ENCODE measurements at places on chromosomes 2 and 18.

DNA sequence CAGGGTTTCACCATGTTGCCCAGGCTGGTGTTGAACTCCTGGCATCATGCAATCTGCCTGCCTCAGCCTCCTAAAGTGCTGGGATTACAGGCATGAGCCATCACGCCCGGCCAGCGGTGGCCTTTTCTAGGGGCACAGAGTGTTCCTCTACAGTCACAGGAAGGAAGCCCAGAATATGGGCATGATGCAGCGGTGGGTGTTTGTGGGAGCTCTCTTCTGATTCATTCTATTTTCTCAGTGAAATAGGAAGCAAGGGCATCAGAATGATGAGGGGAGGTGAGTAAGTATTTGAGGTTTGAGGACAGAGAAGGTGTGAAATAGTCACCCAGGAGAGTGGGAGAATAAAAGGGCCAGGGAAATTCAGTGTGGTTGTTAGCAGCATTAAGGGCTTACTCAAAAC, 70.3 kb upstream of the PSME4 start:
- no peak for DNase-seq

GRCh38 chr2:158905341-158905740, 63.1 kb upstream of the TANC1 start:
- no peak for DNase-seq

DNA sequence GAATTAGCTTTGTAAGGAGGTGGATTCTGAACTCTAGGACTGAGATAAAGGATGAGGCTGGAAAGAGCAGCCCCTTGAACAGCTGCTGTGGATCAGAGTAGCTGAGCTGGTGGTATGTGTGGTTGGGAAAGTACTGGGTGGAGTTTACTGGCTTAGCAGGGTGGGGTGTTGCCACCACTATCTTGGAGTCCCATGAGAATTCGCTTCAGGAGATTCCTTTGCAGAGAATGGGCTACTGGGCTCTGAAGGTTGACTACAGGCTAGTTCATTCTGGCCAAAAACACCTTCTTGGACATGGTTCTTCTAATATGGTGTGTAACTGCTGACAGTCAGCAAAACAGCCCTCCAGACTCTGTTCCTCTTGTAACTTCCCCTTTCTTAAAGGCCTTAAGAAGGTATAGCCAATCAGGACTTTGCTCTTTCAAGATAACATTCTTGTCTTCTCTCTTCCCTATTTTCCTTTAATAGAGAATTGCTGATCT, 52.7 kb downstream of the TET3 start:
- peak; percentile 33 for DNase-seq

GRCh38 chr2:33265584-33266338, 210.7 kb upstream of the RASGRP3 start:
- peak; percentile 15 for DNase-seq

GRCh38 chr2:74481961-74482800, 617 bp downstream of the CCDC142 start:
- peak; percentile 50 for DNase-seq

GRCh38 chr18:35029103-35029502, 12.1 kb upstream of the MAPRE2 start:
- DNase-seq, result peak; percentile 77

DNA sequence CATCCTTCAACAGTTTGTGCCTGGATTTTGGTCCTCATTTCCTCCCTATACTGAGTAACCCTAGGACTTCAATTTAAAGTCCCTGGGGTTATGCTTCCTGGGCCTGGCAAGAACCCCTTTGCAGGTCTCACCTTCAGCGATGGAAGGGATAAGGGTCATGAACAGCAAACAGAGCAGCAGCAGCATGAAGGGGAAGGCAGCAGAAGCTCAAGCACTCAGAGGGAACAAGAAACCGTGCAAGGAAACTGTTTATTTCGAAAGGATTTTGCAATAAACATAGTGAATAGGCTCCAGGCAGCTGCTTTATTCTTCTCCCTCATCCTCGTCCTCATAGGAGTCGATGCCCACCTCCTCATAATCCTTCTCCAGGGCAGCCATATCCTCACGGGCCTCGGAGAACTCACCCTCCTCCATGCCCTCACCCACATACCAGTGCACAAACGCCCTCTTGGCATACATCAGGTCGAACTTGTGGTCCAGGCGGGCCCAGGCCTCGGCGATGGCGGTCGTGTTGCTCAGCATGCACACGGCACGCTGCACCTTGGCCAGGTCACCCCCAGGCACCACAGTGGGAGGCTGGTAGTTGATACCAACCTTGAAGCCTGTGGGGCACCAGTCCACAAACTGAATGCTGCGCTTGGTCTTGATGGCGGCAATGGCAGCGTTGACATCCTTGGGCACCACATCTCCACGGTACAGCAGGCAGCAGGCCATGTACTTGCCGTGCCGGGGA, 2.8 kb upstream of the TUBA4B start:
- no peak for DNase-seq

DNA sequence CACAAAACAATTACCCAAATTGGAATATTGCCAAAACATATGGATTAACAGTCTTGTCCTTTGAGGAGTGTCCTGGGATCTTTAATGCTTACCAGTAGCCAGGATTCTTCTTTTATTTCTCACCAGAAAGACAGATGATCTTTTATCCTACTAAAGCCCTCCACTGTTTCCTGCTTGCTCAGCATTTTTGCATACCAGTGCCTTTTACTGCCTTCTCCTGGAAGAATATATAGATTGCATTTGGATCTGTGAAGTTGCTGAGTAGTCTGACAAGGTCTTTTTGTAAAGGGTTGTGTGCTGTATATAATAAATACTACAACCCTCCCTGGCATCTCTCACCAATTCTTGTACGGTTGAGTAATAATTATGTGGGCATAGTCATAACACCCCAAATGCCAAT, 652.2 kb downstream of the LRRTM4 start:
- no peak for DNase-seq

GRCh38 chr18:67705748-67706147, 189.2 kb upstream of the DSEL start:
- DNase-seq, result no peak

- DNase-seq, result no peak
Measured at GRCh38 chr2:142724186-142724585, 153.3 kb upstream of the KYNU start.

DNA sequence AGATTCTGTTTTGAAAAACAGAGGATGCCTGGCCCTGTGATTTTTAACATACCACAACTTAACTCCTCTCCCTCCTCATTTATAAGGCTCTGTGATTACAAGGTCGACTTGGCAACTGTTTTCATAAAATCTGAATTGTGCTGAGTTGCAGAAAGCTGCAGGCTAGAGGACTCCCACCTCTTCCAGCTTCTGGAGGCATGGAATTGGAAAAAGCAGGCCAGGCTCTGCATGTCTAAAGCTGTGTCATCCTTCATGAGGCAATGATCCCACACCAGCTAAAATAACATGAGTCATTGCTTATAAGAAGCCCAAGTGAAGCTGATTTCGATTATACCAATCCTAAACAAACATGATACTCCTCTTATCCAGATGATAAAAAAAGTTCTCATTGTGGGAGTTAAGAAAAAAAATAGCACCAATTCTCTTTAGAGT, 11.7 kb downstream of the ARHGAP28 start:
- peak; percentile 87 for DNase-seq

DNA sequence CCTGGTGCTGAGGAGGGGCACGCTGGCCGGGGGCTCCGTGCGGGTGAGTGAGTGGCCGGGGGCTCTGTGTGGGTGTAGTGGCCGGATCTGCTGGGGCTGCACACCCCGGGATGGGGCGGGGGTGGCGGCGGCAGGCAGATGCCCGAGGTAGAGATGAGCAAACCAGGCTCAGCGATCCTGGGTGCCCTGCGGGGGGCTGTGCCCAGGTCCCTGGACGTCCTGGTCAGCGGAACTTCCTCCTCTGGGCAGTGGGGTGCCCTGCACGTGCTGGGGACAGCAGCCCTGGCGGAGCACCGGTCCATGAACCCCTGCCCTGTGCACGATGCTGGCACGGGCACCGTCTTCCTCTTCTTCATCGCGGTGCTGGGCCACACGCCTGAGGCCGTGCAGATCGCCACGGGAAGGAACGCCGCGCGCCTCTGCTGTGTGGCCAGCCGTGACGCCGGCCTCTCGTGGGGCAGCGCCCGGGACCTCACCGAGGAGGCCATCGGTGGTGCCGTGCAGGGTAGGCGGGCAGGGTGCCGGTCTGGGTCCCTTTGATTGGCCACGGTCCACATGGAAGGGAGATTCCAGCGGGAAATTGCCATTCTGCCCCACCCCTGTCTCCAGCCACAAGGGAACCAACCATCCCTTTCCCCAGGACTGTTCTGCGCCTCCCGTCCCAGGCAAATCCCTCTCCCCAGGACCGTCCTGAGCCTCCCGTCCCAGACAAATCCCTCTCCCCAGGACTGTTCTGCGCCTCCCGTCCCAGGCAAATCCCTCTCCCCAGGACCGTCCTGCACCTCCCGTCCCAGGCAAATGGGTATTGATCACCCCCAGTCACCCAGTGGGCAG, 5.9 kb downstream of the NEU4 start:
- no peak for DNase-seq

DNA sequence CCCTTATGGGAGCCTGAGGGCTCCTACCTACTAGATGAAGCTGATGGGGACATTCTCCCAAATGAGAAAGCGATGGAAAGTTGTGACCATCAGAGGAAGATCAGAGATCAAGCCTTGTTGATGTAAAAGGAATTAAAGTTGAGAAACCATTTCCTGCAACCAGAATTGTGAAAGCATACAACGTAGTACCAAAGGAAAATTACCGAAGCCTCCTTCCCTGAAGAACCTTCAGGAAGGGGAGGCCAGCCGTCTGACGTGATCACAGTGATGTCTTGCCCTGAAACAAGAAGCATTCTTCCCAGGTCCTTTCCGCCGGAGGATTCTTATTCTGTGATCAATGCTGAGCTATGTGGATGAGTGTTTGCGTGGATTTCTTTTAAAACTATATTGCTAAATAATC, 211.6 kb upstream of the TNP1 start:
- no peak for DNase-seq

- no peak for DNase-seq
Measured at GRCh38 chr2:236584521-236585384, 15.1 kb downstream of the ACKR3 start.

DNA sequence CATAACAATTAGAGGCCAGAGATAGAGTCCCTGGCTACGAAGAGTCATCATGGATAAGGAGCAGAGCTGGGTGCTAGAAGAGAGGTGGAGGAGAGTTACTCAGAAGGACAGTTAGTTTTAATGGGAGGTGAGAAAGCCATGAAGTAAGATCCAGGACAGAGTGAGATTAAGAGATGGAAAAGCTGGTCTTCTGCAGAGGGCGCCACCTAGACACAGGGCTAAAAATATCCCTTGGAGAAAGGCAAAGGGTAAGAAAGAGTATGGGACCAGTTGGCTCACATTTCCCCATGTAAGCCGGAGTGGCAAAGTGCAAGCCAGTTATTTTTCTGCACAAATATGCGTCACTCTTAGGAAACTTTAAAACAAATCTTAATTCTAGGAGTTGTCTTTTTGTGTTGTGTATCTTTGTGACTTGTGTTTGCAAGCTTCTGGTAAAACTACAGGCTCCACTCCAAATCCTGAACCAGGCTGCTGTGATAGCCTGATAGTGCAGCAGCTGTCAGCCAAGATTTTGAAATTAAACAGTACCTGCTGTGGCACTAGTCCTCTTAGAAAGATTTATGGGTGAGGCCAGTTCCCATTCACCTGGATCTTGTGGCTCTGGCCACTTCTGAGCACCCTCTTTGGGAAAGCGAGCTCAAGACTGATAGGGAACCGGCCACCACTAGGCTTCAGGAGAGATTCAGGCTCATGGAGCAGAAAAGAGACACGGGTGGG, 204.2 kb downstream of the TPGS2 start:
- DNase-seq, result no peak

DNA sequence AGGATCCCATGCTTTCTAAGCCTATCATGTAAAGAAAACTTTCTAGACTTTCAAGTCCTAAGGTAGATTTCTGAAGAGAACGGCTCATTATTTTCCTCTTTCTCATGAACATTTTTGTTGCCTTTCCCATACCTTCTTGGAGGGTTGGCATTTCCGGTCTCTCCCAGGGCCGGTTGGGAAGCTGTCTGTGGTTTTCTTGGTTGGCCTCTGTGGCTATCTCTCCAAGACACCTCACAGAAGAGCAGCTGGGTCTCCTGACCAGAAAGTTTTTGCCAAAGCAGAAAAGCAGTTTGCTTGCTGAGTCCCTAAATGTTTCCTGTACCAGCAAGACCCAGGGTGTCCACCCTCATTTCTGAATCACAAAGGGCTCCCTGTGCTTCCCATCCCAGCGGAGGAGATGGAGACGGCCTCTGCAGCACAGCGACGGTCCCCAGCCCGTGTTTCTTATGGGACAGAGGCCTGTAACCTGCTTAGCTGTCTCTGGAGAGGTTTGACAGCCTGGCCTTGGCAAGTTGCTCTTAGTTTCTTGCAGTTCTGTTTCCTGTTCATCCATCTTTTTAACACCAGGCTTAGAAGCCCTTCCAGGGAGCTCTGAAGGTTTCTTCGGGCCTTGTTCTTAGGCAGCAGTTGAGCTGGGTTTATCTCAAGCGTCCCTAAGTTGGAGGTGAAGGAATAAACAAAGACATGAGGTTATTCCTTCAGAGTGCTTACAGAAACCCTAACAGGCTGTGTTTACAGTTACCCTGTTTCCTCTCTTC, 39.8 kb downstream of the GREB1 start:
- peak; percentile 29 for DNase-seq

GRCh38 chr2:221492636-221493035, 79.5 kb downstream of the EPHA4 start:
- peak; percentile 54 for DNase-seq

- peak; percentile 55 for DNase-seq
Measured at GRCh38 chr2:40281021-40281940, 170.6 kb downstream of the SLC8A1 start.

- DNase-seq, result peak; percentile 22
Measured at GRCh38 chr18:63949068-63949737, at the start of gene HMSD. Gene HMSD (plus strand): TSS chr18:63949301. CDS start chr18:63953456, 4,155 bp downstream.

GRCh38 chr2:187847245-187848208, 293.3 kb upstream of the TFPI start:
- DNase-seq, result no peak

GRCh38 chr2:210842896-210843295, 286.5 kb downstream of the CPS1 start:
- no peak for DNase-seq

- DNase-seq, result no peak
Measured at GRCh38 chr18:31658670-31659575, 25.5 kb downstream of the B4GALT6 start.

- no peak for DNase-seq
Measured at GRCh38 chr2:136375017-136375901, 257.3 kb upstream of the CXCR4 start.

- no peak for DNase-seq
Measured at GRCh38 chr18:21930177-21930576, 189.6 kb downstream of the MIB1 start.

DNA sequence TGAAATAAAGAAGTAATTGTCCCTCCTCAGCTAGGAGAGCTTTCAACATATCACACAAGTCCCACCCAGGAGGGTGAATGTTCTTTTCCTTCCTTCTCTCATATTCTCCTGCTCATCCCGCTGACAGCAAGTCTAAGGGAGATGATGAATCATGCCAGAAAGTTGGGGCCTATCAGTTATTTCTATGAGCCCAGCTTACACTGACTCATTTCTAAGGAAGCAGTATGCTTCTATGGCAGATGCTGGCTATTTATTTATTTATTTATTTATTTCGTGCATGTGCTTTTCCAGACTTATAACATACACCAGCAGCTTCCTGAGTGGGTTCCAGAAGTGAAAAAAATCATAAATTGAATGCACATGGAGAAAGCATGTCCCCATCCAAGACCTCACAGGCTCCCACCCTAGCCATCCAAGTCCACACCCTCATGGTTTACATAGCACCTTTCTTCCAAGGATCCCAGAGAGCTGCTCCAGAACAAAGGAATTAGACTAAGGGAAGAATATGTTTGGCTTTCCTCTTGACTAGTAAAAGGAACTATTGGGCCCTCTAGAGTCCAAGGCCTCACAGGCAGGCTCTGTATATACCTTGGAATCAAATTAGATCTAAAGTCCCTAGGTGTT, 1074.2 kb upstream of the ZEB2 start:
- DNase-seq, result peak; percentile 71

- peak; percentile 97 for DNase-seq
Measured at GRCh38 chr18:712401-713134, at the start of gene ENOSF1. Gene ENOSF1 (minus strand): TSS chr18:712630. CDS start chr18:712587, 43 bp downstream.
